Anterior cingulate cortex (tissue), 58 donors: ENCODE measurements at places on chromosomes 2 and 18.

DNA sequence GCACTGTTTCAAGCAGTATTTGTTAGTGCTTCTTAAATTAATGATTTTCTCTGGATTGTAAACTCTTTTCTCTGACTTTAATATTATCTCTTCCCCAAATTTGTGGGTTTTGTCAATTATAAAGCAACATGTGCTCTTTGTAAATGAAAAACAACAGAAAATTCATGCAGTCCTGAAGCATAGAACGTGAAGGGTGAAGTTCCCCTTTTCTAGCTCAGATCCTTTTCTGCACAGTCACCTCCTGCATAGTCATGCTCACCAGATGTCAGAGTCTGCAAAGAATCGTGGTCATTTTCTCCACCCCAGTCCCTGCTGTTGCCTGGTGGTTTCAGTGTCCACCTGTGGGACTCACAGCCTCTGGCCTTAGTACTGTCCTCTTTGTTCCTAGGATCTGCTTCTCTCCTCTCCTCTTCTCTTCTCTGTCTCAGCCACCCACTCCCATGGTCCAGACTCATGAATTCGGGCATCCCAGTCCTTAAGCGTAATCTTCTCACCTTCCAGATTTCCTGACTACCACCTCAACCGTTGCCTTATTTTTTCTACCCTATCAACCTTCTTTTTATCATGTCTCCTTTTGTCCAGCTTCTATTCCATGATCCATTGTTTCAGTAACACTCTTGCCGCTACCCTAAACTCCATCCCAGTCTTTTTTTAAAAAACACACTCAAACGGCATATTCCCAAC, 229.1 kb downstream of the RTP5 start:
- no peak for DNase-seq

GRCh38 chr2:68946117-68946516, 6.6 kb downstream of the GKN2 start:
- DNase-seq, result no peak

DNA sequence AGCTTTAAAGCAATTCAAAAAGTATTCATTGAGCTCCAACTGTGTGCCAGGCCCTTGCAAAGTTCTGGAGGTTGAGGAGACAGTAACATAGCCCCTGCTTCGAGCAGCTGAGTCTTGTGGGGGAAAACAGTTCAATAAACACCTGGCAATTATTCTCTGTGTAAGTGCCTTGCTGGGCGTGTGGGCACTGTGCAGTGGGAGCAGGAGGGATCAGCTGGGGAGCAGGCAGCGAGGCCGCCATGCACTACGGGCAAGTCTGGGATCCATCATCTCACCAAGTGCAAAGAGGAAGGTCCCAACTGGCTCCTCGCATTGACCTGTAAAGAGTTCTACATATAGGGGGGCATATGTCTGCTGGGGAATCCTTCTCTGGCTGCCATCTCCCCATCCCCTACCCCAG, 342.2 kb upstream of the HS6ST1 start:
- DNase-seq, result no peak

- DNase-seq, result no peak
Observed at GRCh38 chr2:154067124-154067523, 195.4 kb downstream of the GALNT13 start.

- no peak for DNase-seq
Observed at GRCh38 chr2:78861546-78861945, 164.0 kb upstream of the REG3G start.

- no peak for DNase-seq
Observed at GRCh38 chr18:3889803-3890202, 439.8 kb downstream of the TGIF1 start.

- DNase-seq, result no peak
Observed at GRCh38 chr18:47983946-47984345, 53.5 kb upstream of the SMAD2 start.
